ENCODE measurements at places on chromosomes 1 and 21. TPM values are rescaled to one million over a fixed set of nuclear protein-coding genes. Genes with fewer than 3 reads are reported as not detected.

Gene CDKN2C
- 3.0 TPM for total RNA-seq

Gene ILDR2
- total RNA-seq = 2.3 TPM

Gene OR2T2
- total RNA-seq = not detected

Gene C1orf141
- total RNA-seq = not detected

Gene GBP5
- total RNA-seq = not detected

Gene SLC19A1
- total RNA-seq = 34.7 TPM

Gene ADGRB2
- 0.65 TPM for total RNA-seq

Gene AGT
- total RNA-seq = 0.07 TPM

Gene NR1I3
- not detected for total RNA-seq

Gene GABRD
- total RNA-seq = not detected

Gene INKA2
- total RNA-seq = 0.58 TPM

Gene CHIT1
- not detected for total RNA-seq

Gene ELAVL4
- total RNA-seq = not detected

Gene CD1B
- not detected for total RNA-seq

Gene B3GALT2
- total RNA-seq = not detected

Gene PCBP3
- 1.4 TPM for total RNA-seq

Gene FABP3
- total RNA-seq = 10.2 TPM

Gene VAV3
- total RNA-seq = 8.3 TPM

All from epithelial cell of proximal tubule (primary cell).